ENCODE measurements at places on chromosomes 6 and 20.

DNA sequence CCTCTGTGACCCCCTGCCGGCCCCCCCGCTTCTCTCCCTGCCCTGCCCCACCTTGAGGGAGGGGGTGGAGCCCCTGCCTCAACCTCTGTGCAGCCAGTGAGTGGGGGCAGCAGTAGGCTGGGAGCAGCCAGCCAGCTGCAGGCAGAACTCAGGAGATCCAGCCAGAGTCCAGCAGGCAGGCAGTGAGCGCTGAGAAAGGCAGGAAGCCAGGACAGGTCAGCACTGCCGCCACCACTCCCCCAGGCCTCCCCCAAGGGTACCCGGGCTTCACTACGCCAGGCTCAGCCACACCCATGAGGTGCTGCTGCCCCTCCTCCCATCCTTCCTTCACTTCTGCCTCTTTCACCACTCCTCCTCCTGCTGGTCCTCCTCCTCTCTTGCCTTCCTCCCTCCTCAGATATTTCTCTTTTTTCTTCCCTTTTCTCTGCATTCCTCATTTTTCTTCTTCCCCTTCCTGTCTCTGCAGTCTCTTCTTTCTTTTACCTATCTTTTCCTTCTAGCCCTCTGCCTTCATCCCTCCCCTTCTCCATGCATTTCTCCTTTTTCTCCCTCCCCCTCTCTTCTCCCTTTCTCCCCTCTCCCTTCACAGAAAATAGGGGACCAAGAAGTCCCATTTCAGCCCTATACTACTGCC lies 11.5 kb downstream of the TMEM63B start:
- DNase-seq, result no peak

- no peak for DNase-seq
Measured at GRCh38 chr6:44485601-44486401, 98.3 kb downstream of the CDC5L start.

DNA sequence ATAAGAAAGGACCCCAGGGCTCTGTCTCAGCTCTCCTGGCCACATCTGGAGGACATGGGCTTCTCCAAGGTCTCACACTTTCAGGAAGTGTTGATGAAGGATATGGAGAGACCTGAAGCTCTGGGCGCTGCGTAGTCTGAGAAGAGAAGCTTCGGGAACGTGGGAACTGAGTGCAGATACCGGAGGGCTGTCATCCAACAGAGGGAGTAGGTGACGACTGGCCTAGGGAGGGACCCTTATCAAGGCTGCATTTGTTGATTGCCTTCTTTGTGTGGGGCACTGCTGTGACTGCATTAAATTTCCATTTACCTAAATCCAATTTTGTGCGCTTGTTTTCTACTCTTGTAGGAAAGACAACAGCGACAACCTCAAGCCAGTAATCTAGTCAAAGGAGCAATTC lies 63.4 kb downstream of the PLG start:
- DNase-seq, result no peak

GRCh38 chr6:11236076-11236750 lies 3.7 kb upstream of the NEDD9 start:
- no peak for DNase-seq

- DNase-seq, result no peak
Measured at GRCh38 chr20:48719598-48720255, 108.1 kb downstream of the PREX1 start.

DNA sequence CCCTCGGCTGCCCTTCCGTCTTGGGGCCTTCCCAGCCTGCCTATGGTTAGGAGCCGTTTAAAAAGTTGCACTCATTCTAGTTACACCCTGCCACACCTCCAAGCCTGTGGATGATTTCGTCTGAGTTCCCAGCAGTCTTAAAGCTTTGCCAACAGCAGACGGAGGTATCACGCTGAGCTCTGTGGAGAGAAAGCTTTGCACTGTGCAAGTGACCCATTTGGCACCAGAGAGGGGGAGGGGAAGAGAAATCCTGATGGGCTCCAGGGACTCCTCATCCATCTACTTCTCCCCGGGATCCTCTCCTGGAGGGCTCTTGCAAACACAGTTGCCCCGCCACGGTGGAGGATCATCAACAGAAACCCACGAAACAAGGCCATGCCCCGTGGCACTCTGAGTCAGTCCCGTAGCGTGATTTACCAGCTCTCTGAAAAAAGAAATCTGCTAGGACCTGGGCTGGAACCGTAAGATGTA lies 98.8 kb upstream of the CITED2 start:
- no peak for DNase-seq

GRCh38 chr6:11972806-11973205 lies 39.3 kb upstream of the HIVEP1 start:
- DNase-seq, result no peak

- DNase-seq, result no peak
Measured at GRCh38 chr6:3418496-3419060, 38.3 kb downstream of the SLC22A23 start.

GRCh38 chr20:58154113-58154512 lies 74.3 kb downstream of the ANKRD60 start:
- DNase-seq, result no peak

- DNase-seq, result no peak
Measured at GRCh38 chr20:36284751-36285150, 21.4 kb upstream of the DLGAP4 start.

DNA sequence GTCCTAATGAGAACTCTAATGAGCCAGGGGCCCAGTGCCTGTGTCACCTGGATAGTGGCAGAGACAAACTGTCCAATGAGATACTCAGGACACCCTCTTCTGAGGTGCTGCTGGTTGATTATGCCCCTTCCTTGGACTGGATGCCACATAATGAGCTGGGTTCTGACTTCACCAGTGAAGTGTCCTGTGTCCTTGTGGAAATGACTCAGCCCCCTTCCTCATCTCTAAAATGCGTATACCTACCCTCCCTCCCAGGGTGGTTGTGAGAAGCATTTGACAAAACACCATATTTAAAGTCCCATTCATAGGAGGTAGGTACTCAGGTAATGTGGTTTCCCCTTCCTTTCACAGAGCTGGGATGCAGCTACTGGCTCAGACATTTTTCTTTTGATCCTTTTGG lies 28.4 kb upstream of the RNF24 start:
- DNase-seq, result no peak

DNA sequence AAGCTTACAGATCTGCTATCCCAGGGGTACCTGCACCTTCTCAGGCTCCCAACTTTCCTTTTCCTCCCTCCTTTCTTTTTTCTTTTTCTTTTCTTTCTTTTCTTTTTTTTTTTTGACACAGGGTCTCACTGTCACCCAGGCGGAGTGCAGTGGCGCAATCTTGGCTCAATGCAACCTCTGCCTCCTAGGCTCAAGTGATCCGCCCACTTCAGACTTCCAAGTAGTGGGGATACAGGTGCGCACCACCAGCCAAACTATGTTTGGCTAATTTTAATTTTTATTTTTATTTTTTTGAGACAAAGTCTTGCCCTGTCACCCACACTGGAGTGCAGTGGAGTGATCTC lies 36.0 kb downstream of the PIM1 start:
- no peak for DNase-seq

GRCh38 chr6:162970246-162970645 lies 242.5 kb downstream of the PACRG start:
- no peak for DNase-seq

GRCh38 chr6:96926425-96926824 lies 1.9 kb downstream of the KLHL32 start:
- no peak for DNase-seq

DNA sequence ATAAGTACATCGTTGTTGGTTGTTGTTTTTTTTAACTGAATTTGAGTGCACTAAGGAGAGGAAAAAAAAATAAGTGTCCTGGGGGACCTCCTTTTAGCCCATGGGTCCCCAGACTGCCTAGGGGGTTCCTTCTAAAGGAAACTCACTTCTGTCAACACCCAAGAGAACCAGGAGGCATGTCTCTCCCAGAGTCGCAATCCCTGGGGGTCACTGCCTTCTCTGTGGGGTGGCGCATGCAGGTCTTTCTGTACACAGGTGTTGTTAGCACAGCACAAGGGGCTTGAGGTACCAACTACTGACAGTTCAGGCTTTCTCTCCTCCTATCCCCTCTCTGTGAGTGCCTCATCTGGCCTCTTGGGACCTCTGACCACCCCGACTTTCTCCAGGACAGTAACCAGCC lies 7.3 kb upstream of the ARMC2 start:
- no peak for DNase-seq

DNA sequence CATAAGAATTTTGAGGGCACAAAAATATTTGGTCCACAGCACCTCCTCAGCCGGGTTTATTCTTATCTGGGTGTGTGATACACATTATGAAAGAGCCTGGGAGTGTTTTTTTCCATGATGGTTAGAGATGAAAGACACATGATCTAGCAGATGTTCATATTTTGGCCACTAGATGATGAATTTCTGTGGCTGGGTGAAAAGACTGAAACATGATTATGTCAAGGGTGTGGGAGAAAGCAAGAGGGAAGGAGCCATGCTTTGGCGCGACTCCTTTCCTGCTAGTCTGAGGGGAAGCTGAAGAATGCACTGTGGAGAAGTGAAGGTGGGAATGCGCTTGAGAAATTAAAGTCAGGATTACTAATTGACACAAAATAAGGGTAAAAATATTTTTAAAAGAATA lies 102.3 kb downstream of the SH3BGRL2 start:
- no peak for DNase-seq

- DNase-seq, result no peak
Measured at GRCh38 chr6:56644366-56644765, 1.7 kb upstream of the DST start.

GRCh38 chr20:8389381-8390036 lies 257.4 kb downstream of the PLCB1 start:
- peak; percentile 15 for DNase-seq

- DNase-seq, result no peak
Measured at GRCh38 chr20:7031222-7031621, 263.7 kb downstream of the BMP2 start.

- no peak for DNase-seq
Measured at GRCh38 chr6:136086686-136087085, 163.4 kb downstream of the MTFR2 start.

GRCh38 chr20:16098890-16099639 lies 474.2 kb downstream of the KIF16B start:
- no peak for DNase-seq
